MM.1S (cell line): ENCODE measurements at places on chromosomes 7 and 10.

DNA sequence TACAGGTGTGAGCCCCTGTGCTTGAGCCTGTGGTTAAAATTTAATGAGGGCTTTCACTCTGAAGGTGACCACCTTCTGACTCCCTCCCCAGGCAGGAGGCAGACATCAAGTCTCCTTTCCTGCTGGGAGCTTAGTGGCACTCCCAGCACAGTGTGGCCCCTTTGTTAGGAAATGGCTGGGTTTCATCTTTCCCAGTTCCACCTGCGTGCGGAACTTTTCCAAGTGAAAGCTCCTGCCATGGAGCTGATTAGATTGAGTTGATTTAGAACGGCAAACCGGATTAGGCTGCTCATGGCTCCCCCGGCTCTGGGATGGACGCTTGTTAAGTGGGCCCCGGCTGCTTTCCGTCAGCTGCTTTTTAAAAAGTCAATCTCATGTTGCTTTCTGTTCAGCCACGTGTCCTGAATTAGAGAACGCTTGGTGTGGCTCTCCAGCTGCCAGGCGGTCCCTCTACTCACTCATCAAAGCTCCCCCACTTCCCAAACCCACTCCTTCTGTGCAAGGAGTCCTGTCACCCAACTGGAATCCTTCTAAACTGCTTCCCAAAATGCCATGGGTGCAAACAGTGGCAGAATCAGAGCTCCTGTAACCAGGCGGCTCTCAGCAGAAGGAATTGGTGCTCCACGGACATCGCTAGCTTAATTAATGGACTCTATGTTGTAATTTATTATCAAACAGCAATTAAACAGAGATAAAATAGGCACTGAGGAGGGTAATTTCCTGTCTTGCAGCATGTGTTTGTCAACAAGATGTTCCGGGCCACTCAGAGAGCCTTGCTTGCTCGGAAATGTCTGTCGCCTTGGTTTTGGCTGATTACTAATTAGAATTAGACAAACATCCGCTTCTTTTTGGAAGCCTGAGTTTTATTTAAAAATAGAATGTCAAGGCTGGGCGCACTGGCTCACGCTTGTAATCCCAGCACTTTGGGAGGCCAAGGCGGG is 551.2 kb downstream of the GALNT17 start:
- DNase-seq = no peak

- no peak for DNase-seq
Measured at GRCh38 chr7:506391-506831, 13.2 kb downstream of the PDGFA start.

GRCh38 chr7:66400400-66400799 is 195.3 kb downstream of the TPST1 start:
- no peak for DNase-seq

DNA sequence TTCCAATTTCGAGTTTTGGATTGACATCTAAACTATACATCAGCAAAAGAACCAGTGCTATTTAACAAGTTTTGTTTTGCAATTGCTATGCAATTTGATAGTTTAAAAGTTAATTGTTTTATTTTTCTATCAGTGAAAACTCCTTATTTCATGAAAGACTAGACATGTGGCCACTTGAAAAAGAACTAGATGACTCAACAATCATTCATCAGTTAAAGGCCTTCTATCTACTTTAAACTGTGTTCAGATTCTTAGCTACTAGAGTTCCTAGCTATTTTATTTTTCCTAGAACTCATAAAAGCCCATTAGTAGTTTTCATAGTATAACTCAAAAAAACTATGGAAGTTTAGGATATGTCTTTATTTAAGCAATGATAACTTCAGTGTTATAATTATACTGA is 104.6 kb upstream of the LSM8 start:
- DNase-seq = no peak

DNA sequence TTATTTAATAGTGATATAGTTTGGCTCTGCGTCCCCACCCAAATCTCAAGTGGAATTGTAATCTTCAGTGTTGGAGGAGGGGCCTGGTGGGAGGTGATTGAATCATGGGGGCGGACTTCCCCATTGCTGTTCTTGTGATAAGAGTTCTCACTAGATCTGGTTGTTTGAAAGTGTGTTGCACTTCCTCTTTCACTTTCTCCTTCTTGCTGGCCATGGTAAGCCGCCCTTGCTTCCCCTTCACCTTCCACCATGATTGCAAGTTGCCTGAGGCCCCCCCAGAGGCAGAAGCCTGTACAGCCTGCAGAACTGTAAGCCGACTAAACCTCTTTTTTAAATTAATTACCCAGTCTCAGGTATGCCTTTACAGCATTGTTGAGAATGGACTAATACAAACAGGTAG is 101.4 kb downstream of the MTPAP start:
- DNase-seq = peak; percentile 62

GRCh38 chr7:119664601-119665000 is 608.4 kb upstream of the KCND2 start:
- no peak for DNase-seq
